ENCODE measurements at places on chromosomes 4 and X. TPM values are rescaled to one million over a fixed set of nuclear protein-coding genes. Genes with fewer than 3 reads are reported as not detected.

DNA sequence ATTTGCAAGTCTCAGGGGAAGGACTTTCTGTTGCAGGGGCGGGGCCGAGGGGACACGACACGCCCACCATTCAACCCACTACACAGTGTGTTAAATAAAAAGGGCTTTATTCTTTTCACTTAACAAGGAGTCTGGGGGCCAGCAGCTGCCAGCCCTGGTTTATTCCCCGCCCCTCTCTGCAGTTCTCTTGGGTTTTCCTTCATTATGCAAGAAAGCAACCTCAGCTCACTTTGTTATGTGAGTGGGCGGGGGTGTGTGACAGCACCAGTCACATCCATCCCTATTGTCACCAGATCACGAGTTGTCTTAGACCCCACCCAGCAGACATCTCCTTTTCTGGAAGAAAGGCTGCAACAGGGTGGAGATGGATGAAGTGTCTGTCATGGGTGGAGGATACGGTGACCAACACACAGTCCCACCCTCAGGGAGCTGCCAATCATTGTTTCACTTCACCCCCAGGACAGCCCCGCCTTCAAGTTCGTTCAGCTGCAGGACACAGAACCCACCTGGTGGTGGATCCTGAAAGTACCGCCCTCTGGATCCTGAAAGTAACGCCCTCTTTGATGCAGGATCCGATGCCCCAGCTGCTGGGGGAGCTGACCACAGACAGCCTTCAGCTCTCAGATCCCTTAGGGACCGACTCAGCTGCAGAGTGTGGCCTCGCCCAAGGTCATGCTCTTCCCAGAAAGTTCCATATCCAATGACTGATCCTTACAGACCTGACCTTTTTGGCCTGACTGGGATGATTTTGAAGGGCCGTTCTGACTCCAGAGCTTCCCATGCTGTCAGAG is 79.6 kb downstream of the SMIM20 start:
- DNase-seq: no peak

GAGE2A gene
- not detected for total RNA-seq

TGIF2LX gene
- total RNA-seq: not detected

- DNase-seq: no peak
Measured at GRCh38 chrX:44913656-44914531, 40.9 kb downstream of the KDM6A start.

PABPC4L gene
- total RNA-seq: 0.60 TPM

GRCh38 chrX:15158736-15159406 is 111.0 kb downstream of the ASB9 start:
- DNase-seq: no peak

ADH1C gene
- total RNA-seq: 7.5 TPM

GRCh38 chr4:136664988-136665387 is 867.3 kb downstream of the PCDH18 start:
- no peak for DNase-seq

- no peak for DNase-seq
Measured at GRCh38 chrX:39643550-39643949, 454.2 kb downstream of the BCOR start.

GRCh38 chr4:95510145-95510544 is 38.6 kb downstream of the UNC5C start:
- no peak for DNase-seq

ADH1A gene
- 0.84 TPM for total RNA-seq

HERC5 gene
- total RNA-seq: 1.6 TPM

DNA sequence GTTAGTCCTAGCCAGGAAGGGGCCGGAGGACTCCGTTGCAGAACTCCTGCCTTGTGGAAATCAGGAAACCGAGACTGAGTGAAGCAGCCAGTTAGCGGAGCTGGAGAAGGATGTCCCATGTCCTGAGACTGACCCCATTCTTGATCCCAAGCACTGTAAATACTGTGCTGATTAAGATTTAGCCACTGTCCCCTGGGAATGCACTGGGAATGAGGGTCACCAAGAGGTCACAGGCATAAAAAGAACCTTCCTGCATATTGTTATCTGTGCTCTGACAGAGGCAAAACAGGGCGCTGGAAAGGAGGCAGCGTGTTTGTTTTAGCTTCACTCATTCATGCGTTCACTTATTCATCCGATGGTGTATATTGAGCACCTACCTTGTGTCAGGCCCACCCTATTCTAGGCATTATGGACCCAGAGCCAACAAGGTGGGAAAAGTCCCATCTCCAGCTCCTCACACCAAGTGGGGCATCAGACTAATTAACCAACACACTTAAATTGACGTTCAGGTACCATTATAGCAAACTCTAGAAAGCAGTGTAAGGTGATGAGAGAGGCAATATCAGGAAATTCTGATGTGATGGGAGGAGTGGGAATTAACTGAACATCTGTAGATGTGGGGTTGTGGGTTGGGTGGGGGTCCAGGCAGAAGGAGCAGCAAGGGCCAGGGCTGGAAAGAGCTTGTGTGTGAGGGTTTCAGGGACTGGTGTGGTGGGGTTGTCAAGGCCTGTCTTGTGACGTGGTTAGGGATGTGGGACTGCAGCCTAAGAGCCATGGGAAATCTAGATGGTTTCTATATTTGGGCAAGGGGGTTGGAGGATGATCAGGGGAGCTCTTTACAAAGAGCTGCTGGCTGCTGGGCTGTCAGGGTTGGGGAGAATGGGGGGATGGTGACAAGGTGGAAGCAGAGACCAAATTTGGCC is 10.6 kb upstream of the SLC2A9 start:
- no peak for DNase-seq

DNA sequence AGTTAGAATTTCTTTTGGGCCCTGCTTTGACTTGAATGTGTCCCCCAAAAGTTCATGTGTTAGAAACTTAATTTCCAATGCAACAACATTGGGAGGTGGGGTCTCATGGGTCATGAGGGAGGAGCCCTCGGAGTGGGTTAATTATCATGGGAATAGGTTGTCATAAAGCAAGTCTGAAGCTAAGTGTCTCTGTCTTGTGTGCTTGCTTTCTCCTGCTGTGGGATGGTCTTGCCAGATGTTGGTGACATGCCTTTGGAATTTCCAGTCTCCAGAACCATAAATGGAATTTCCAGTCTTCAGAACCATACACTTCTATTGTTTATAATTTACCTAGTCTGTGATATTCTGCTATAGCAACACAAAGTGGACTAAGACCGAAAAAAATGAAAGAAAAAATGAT is 71.6 kb downstream of the RASL11B start:
- DNase-seq: no peak

DNA sequence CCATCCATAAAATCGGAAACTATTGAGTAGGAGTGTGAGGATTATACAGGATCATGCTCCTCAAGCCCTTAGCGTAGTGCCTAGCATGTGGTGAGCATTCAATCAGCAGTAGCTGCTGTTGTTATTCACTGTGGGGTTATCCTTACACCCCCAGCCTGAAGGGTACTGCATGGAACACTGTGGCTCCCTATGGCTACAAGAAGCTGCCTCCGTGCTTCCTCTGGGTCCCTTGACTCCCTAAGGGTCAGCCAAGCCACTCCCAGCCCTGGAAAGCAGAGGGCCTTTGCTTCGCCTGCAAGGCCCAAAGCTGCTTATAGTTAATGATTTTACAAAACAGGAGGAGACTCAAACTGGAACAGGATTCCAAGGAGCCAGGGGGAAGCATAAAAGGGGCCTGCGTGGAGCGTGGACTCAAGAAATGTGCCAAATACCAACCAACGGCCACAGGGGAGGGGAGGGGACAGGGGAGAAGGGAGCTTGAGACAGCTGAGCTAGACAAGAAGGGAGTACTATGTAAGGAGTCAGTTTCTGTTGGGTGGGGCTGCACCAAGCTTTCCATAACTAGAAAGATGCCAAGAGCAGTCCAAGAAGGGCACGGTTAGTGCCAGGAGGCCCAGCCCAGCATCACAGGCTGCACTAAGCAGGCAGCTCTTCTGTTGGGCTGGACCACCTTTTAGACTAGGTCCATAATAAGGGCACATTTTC is 15.9 kb downstream of the SEPTIN6 start:
- no peak for DNase-seq

SMIM31 gene
- total RNA-seq: not detected

DNA sequence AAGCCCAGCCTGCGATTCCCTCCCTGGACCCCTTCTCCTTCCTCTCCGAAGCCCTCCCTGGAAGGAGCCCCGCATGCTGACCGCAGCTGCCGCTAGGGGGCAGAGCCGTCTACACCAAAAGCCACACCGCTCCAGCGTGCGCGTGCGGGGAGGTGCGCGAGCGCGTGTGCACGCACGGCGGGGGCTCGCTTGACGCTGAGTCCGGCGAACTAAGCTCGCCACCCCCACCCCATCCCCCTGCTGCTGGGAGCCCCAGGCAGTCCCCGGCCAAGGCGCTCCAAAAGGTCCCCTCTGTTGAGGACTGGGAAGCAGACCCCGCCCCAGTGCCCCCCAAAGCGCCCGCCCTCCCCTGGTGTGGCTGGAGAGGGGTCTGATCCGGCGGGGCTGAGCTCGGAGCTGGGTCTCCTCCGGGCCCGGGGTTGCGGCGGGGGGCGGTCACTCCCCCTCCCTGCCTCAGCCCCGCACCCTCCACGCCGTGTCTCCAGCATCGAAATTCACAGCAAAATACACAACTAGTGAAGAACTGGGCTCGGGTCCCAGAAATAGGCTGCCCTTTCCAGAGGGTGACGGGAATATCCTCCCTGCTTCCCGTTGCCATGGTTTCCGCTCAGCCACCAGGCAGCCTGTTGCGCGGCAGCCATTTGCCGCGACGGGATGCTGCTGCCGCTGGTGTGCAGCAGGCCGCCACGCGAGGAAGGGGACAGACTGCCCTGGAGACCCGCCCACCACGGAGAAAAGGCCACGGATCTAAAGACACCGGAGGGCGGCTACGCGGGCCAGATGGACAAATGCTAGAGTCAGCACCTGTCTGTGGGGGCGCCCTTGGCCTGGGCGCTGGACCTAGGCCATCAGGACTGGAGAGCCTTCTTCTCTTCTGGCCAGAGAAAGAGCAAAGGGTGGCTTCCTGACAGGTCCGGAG is 11.2 kb upstream of the CCNQ start:
- peak; percentile 88 for DNase-seq

DNA sequence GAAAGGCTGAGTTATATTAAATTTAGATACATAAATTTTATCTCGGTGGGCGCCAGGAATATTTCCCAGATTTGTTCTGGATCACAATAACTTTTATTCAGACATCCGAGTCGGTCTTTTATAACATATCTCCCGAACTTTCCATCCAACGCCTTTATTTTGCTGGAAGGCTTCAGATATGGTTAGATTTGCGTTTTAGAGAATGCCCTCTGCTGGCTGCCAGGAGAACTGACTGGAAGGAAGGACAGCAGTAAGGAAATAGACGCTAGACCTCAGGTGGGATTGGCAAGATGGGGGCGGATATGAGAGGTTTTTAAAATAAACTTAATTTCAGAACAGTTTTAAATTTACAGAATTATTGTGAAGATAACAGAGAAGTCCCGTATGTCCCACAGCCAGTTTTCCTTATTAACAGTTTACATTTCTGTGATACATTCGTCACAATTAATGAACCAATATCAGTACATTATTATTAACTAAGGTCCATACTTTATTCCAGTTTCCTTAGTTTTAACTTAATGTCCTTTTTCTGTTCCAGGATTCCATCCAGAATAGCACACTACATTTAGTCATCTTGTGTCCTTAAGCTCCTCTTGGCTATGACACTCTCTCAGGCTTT is 4.6 kb upstream of the KANTR start:
- DNase-seq: no peak

FAM9B gene
- not detected for total RNA-seq

- DNase-seq: no peak
Measured at GRCh38 chr4:159498446-159499115, 395.7 kb downstream of the RAPGEF2 start.

GRCh38 chr4:95825546-95825945 is 14.3 kb upstream of the PDHA2 start:
- no peak for DNase-seq

CABS1 gene
- not detected for total RNA-seq

- DNase-seq: no peak
Measured at GRCh38 chr4:29052266-29052665, 1667.9 kb upstream of the PCDH7 start.

TBC1D8B gene
- 2.5 TPM for total RNA-seq

DNA sequence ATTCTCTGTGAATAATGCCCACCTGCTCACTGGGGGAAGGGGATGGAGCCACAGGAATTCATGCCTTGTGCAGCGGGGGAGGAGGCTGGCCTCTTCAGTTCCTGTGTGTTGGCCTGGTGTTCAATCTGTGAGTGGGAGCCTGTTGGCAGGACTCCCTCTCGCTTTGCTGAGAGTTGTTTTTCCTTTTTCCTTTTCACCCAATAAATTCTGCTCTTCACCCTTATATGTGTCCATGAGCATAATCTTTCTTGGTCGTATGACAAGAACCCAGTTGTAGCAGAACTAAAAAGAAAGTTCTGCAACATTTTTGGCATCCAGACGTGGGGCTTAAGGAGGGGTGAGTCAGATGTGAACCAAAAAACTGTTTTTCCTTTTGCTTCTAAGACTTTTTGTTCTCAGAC is 235.2 kb upstream of the HDX start:
- no peak for DNase-seq

- no peak for DNase-seq
Measured at GRCh38 chr4:155614111-155614762, 52.4 kb upstream of the GUCY1A1 start.

SUPT20HL2 gene
- total RNA-seq: not detected

- no peak for DNase-seq
Measured at GRCh38 chr4:1218634-1219565, 30.0 kb downstream of the CTBP1 start.

DNA sequence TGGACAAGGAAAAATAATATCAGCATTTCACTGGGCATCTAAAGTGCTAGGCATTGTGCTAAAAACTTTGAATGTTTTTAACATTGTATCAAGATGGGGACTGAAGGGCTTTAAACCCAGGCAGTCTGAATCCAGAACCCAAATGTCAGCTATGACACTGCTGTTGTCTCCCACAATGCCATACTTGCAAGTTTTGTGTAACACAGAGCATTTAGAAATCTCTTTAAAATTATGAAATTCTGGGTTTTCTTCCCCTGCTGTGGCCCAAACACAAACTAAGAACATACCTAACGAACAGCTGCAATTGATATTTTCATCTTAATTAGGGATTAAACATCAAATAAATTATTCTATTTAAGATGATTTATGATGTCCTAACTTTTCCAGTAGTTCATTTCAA is 66.8 kb upstream of the LSM6 start:
- no peak for DNase-seq

GAB3 gene
- total RNA-seq: 12.1 TPM

DNA sequence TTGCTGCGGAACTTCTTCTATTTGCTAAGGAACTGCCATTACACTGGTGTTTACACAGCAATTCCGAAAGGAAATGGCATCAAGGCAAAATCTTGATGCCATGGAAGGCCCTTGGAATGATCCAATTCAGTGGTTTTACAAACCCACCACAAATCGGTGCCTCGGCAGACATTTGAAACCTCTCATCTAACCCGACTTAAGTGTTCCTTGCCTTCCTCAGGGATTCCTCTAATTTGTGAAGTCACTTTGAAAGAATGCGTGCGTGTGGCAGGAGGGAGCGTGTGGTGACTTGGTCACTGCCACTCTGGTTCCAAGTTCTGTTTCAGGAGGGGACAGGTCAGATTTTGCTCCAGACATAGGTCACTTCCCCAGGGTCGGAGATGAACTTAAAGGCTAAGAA is 4.8 kb downstream of the NOP14 start:
- DNase-seq: no peak

DNA sequence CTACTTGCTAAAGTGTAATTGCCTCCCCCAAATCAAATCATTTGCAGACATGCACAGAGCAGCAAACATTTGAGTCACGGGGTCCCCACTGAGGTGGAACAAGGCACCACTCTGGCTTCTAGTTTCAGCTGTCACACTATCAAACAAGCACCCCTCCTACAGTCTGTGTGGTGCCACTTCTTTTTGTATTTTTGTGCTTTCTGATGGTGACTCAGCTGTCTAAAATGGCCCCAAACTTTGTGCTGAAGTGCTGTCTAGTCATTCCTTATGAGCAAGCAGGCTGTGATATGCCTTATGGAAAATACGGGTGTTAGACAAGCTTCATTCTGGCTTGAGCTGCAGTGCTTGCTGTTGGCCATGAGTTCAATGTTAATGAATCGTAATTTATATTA is 15.4 kb downstream of the IGFBP7 start:
- DNase-seq: no peak

VBP1 gene
- total RNA-seq: 74.8 TPM
